ENCODE measurements at places on chromosomes 1 and 21.

DNA sequence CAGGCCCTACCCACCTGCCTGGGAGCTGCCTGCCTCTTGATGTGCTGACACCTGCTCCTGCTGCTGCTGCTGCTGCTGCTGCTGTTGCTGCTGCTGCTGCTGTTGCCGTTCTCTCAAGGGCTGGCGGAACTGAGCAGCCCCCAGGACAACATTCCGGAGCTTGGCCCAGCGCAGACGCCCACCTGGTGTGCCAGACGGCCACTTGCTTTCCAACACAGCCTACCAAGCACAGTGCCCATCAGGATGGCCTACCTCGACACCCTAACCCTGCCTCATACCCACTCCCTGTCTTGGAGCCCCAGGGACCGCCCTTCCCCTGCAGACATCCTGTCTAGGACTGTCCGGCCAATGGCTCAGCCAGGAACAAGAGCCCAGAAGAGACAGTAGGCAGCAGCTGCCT is 11.8 kb downstream of the DENND4B start:
- no peaks in the 10 kb centered on the region for H3K27me3 ChIP-seq
- peaks cover 32% of the 10 kb centered on the region for H3K36me3 ChIP-seq
- no peak overlapping the region for H3K4me3 ChIP-seq
- H3K27ac ChIP-seq: no peak overlapping the region
- DNase-seq: no peak

- DNase-seq: no peak
- no peaks in the 10 kb centered on the region for H3K4me1 ChIP-seq
- H3K36me3 ChIP-seq: no peaks in the 10 kb centered on the region
- no peaks in the 10 kb centered on the region for H3K27me3 ChIP-seq
- no peak overlapping the region for H3K4me3 ChIP-seq
Observed at GRCh38 chr1:194710671-194711070, 1524.3 kb upstream of the B3GALT2 start.

DNA sequence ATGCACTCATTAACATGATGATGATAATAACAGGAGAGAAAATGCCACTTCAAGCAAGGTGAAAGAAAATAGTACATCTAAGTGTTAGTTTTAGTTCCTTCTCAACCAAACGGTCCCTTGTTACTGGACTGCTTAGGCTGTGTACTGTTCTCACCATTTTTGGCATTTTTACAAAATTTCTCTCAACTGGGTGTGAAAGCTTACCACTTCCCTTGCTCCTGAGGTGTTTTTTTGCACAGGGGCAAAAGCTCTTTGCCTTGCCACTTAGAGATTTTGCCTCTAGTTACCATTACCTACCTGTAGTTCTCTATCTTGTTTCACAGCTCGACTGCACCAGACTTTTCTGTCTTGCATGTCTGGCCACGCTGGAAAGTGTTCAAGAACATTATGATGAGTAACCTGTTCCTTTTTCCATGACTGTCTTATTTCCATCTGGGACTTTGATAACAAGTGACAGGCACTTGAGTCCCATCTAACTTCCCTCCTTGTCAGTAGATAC is 10.7 kb downstream of the NEK7 start:
- H3K27me3 ChIP-seq: no peaks in the 10 kb centered on the region
- H3K36me3 ChIP-seq: no peaks in the 10 kb centered on the region
- peaks cover 92% of the 10 kb centered on the region for H3K4me1 ChIP-seq
- peak overlapping the region; percentile 93 for H3K27ac ChIP-seq

DNA sequence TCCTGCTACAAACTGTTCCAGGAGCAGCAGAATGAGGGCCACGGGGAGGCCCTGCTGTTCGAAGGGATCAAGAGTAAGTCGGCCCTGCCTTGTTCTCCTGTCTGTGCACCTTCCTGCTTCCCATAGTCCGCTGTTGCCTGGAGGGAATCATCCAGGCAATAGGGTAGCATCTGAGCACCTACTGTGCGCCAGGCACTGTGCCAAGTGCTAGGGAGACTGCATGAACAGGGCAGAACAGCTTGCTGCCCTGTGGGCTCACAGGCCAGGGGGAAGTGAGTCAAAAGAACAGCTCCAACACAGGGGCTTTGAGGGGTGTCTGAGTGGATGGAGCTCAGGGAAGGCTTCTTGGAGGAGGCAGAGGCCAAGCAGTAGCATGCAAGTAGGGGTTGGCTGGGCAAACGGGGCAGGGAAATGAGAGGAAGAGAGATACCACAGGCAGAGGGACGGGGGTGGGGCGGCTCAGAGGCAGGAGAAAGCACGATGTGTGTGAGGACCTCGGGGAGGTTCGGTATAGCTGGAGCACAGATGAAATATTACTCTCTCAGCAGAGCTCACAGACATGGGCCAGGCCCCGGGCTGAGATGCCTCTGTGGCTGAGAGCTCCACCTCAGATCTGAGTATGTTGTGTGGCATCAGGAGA is 15.5 kb upstream of the PADI6 start:
- no peaks in the 10 kb centered on the region for H3K27me3 ChIP-seq
- no peak overlapping the region for H3K27ac ChIP-seq
- H3K4me3 ChIP-seq: peak overlapping the region; percentile 64
- peaks cover 12% of the 10 kb centered on the region for H3K4me1 ChIP-seq
- H3K36me3 ChIP-seq: no peaks in the 10 kb centered on the region
- DNase-seq: no peak

DNA sequence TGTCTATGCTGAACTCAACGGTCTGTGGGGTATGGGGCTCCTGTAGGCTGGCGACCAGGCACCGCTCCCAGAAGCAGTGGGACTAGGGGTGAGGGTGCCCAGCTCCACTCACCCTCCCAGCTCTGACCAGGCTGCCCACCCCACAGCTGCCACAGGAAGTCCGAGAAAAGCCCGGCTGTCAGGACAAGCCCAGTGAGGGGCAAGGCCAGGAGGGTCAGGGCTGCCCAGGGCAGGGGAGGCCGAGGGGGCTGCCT is 3.5 kb upstream of the TMEM52 start:
- no peaks in the 10 kb centered on the region for H3K27me3 ChIP-seq
- H3K4me3 ChIP-seq: no peak overlapping the region
- H3K4me1 ChIP-seq: peaks cover 5% of the 10 kb centered on the region
- H3K36me3 ChIP-seq: no peaks in the 10 kb centered on the region
- H3K27ac ChIP-seq: no peak overlapping the region

GRCh38 chr1:78884685-78885452 is 121.7 kb downstream of the ADGRL4 start:
- no peak for DNase-seq
- H3K4me1 ChIP-seq: no peaks in the 10 kb centered on the region
- peaks cover 6% of the 10 kb centered on the region for H3K27me3 ChIP-seq
- H3K27ac ChIP-seq: no peak overlapping the region
- no peaks in the 10 kb centered on the region for H3K36me3 ChIP-seq

- no peak overlapping the region for H3K27ac ChIP-seq
- DNase-seq: no peak
- H3K4me1 ChIP-seq: no peaks in the 10 kb centered on the region
- no peak overlapping the region for H3K4me3 ChIP-seq
- H3K27me3 ChIP-seq: peaks cover 14% of the 10 kb centered on the region
Observed at GRCh38 chr1:18008081-18008480, 99.5 kb upstream of the IGSF21 start.
